Aorta (tissue), 5 donors: ENCODE measurements at places on chromosomes 12 and 14.

DNA sequence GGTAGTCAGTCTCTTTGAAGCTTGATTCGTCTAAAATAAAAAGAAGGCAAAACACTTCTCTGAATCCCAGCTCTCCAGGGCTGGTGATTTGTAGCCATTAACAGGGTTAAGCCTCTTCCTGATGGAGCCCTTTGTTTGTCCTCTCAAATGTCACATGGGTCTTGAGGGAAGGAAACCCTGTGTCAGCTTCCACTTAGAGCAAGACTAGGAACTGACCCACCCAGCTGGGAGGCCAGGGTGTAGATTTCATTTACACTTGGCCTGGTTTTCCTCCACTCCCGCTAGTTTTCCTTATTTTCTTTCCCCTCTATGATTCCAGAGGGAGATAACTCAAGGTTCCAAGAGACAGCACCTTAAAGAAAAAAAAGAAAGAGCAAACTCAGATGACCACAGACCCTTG, 230.5 kb upstream of the EGLN3 start:
- DNase-seq = no peak

GRCh38 chr12:25186038-25186787, 8.7 kb downstream of the DNAI7 start:
- DNase-seq = no peak

- no peak for DNase-seq
Observed at GRCh38 chr14:57502586-57503254, 9.1 kb upstream of the CCDC198 start.

DNA sequence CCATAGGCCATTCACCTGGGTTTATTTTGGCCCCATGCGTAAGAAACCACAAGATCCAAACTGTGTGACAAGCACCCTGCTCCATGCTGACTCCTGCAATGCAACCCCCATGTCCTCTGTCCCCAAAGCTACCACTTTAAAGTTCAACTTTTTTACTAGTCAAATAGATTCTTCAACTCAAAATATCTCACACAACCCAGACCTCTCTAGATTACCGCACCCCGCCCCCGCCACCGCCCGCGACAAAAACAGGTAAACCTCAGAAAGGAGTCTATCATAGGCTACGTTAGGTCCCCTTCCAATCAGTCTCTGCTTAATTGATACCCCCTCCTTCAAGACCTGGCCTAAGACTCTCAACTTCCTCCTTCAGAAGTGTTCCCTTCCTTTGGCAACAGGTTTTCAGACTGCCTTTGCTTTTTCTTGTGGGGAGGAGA, 2.2 kb downstream of the ZFP36L1 start:
- DNase-seq = no peak
